ENCODE measurements at places on chromosomes 4 and X.

GRCh38 chrX:24426921-24427746 is 38.0 kb upstream of the PDK3 start:
- no peak for DNase-seq

DNA sequence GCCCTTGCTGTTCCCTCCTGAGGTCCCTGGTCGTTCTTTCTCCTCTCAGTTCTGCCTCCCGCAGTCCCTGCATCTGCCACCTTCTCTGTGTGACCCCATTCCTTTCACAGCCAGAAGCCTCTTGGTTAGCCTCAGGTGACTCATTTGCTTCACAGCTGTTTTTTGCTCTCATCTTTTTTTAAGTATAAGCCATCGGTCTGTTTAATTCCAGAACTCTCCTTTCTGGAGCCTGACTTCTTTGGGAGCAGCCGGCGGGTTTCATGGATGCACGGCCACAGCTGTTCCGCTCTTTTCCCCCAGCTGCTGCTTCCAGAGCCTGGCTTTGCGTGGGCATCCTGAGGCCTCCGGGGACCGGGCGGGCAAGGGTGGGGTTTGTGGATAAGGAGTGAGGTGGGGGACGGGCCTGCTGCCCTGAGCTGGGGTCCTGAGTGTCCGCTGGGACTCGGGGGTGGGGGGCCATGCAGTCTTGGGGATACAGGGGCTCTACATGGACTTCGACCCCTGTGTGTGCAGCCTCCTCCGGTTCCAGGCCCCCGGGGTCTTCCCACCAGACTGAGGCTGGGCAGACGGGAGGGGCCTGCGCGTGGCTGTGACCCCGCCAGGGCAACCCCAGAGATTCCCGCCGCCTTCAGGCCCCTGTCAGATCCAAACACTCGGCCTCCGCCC is 46.7 kb downstream of the PCGF3 start:
- DNase-seq, result no peak

- DNase-seq, result no peak
These were observed at the start of gene ARHGEF9 for GRCh38 chrX:63784902-63785707. ARHGEF9 (minus strand) TSS chrX:63785214; CDS start chrX:63785145, 69 bp downstream.

DNA sequence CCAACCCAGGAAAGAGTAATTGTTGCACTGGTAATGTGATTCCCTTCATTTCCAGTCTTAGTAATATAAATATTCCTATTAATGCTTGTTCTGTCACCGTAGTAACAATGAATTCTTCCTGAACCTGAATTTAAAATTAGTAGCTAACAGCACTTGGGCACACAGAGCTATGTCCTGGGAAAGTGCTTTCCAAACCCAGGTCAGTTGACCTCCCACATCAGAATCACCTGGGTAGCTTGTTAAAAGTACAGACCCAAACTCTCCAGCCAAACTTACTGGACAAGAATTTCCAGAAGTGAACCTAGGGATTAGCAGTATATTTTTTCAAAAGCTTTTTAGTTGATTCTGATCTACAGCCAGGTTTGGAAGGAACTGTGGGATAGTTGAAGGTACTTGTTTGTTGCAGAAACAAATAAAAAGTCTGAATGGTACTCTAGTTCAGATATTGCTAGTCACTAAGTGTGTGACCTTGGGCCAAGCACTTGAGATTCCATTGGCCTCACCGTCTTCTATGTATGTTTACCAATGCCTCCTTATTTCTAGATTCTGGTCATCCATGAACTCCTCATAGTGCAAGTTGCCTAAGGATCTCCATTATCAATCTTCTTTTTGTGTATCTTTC is 192.9 kb upstream of the CNKSR2 start:
- DNase-seq, result no peak
